NAMALWA (cell line): ENCODE measurements at places on chromosomes 2 and 18.

GRCh38 chr2:221562226-221562625 lies 9.9 kb downstream of the EPHA4 start:
- DNase-seq = no peak

DNA sequence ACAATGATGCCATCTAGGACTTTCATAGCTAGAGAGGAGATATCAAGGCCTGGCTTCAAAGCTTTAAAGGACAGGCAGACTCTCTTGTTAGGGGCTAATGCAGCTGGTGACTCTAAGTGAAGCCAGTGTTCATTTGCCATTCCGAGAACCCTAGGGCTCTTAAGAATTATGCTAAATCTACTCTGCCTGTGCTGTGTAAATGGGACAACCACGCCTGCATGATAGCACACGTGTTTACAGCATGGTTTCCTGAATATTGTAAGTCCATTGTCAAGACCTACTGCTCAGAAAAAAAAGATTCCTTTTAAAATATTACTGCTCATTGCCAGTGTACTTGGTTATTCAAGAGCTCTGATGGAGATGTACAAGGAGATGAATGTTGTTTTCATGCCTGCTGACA lies 188.4 kb downstream of the SEPTIN10 start:
- DNase-seq = no peak

- DNase-seq = no peak
Measured at GRCh38 chr2:80185091-80185490, 119.5 kb downstream of the LRRTM1 start.

DNA sequence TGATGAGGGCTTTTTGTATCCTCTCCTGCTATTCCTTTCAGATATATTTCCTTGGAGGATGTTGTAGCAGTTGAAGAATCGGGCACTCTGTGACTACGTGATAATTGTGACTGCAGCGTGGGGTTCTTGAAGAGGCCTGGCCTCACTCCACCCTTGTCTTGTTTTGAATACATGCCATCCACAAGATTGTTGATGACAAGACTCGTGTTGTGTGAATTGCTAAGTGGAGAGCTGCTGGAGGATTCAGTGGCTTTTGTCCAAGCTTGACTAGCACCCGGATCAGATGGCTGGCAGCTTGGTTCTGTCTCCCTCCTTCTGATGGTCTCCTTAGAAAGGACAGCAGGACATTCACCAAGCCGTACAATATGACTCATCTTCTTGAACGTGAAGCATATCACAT lies 146.9 kb downstream of the DAW1 start:
- no peak for DNase-seq

DNA sequence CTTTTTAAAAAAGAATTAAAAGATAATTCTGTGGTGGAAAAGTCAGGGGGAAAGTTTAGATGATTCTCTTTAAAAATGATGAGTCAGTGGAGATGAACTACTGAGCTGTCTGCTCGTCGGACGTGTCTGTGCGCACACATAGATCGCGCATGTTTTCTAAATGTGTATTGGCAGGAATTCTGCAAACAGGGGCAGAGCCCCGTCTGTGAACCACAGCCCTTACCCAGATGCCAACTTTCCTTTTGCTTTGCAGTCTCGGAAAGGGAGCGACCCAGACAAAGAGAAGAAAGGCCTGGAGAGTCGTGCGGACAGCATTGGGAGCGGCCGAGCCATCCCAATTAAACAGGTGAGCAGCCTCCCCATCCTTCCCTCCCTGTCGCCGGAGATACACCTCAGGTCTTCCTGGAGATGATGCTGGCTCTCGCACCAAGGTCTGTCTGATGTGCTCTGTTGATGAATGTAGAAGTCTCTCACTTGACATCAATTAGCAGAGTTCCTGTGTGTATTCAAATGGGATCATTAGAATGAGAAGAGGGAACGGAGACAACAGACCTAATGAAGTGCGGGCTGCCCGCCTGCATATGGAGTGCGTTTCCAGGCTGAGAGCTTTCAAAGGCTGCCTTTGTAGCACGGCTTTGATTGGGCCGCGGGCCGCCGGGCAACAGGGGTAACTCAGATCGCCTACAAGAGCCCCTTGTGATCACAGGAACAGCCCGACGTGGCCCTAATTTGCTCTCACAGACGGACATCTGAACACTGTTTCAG lies 313.3 kb downstream of the AGAP1 start:
- no peak for DNase-seq

DNA sequence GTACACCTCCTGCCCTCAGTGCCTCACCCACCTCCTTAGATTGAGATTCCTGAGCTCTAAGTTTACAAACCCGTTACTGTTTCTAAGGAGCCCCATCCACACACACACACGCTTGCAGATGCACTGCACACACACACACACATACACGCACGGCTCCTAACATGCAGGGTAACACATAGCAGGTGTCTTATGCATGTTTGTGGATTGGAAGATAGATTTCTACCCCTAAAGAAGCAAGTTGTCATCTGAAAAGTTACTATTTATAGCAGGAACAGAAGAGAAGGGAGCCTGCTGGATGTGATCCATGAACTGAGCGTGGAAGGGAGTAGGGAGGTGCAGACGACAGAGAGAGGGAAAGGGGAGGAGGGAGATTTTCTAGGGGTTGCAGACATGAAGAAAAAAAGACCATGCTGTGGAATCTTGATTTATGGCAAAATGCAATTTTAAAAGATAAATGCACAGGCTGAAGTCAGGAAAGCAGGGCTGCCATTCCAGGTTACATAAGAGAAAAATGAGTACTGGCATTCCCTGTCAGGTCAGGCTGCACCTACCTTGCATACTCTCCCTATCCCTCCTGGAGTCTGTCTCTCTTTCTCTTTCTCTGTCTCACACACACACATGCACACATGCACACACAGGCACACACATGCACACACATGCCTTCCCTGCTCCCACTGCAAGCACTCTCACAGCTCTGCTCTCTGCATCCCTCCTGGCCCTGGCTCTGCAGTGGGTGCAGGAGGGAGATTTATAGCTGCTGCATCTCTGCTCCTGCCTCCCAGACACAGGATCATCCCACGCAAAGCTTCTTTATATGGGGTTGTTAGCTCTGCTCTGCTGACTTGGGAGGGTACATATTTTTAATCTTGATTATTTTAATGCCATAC lies 192.6 kb upstream of the MYT1L start:
- no peak for DNase-seq

DNA sequence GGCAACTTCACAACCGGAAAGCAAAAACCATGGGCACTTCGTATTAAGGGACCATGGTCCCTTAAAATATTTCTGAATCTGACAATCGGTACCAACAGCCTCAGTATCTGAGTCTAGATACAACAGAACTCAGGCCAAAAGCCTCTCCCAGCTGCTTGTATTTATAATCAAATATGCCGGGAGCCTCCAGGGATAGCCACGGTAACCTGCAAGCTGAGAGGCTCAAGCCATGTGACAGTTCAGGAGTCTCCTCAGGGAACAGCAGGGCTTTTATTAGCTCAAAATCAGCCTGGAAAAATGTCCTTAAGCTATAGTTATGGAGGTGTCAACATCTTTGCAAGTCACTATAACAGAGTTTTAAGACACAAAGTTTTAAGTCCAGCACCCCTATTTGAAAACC lies 352.8 kb upstream of the GYPC start:
- no peak for DNase-seq

DNA sequence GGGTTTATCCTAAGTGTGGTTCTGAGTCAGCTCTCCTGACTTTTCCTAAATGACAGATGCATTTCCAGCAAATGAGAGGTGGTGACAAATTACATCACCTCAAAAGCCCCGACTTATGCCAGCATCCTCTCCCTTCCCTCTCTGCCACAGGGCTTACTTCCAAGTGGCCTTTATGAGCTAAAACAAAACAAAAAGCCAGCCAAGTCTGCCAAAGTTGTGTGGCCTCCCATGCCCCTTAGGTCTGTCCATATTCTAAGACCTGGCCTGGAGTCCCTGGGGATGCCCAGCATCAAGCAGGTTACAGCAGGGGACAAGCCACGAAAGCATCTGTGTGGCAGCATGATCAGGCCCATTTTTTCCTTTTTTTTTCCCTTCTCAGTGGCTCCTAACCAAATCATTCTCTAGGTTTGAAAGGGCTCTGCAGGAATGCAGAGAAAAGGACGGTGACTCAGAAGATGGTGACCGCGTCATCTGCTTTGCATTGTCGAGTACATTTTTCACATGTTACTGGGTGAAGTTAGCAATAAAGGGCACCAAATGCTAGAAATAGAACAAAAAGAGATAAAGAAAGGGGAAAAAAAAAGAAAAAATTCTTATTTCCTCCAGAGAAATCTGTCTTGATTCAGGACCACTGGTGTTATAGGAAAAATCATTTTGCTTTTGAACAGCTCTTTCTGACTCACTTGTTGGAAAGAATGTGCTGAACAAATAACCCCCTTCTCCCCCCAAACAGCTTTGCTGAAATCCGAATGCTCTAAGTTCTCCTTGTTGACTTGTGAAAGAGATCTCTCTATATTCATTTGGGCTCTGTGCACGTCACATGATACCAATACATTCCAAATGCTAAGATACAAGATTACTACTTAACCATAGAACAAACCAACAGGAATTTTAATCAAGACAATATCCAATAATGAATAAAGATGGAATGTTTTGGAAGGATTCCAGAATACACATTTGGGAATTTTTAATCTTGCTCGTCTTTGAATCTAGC lies 178.7 kb downstream of the EN1 start:
- DNase-seq = no peak

DNA sequence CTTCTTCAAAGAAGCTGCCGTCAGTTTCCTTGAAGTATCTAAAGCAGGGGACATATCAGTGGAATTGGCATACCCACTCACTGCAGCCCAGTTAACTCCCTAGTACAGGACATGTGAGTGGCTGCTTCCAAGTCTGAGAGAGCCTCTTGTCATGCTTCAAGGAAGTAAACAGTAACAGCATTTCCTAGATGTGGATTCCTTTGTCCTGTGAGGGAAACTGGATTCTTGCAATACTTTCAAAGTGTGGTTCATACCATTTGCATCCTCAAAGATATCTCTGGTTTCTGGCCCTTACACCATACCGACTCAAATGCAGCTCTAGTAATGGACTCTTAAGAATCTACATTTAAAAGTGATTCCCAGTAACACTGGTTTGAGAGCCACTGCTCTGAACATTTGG lies 87.2 kb downstream of the ESCO1 start:
- no peak for DNase-seq

- no peak for DNase-seq
Measured at GRCh38 chr18:32278177-32278799, 88.4 kb downstream of the MEP1B start.

DNA sequence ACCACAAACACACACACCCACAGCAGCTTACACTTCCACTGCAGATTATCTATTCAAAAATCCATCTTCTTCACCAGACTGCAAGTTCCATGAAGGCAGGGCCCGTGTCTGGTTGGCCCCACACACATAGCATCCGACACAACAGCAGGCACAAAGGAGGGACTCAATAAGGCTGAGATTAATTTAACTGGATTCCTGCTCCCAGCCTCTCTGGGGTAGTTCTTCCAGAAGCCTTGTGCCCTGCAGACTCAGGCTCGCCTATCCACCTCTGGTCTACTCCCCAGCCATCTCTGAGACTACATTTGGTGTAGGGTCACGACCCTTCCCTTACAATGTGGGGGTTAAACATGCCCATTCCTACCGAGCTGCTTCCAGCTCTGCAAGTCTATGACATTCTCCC lies 57.7 kb downstream of the TRABD2A start:
- DNase-seq = no peak

DNA sequence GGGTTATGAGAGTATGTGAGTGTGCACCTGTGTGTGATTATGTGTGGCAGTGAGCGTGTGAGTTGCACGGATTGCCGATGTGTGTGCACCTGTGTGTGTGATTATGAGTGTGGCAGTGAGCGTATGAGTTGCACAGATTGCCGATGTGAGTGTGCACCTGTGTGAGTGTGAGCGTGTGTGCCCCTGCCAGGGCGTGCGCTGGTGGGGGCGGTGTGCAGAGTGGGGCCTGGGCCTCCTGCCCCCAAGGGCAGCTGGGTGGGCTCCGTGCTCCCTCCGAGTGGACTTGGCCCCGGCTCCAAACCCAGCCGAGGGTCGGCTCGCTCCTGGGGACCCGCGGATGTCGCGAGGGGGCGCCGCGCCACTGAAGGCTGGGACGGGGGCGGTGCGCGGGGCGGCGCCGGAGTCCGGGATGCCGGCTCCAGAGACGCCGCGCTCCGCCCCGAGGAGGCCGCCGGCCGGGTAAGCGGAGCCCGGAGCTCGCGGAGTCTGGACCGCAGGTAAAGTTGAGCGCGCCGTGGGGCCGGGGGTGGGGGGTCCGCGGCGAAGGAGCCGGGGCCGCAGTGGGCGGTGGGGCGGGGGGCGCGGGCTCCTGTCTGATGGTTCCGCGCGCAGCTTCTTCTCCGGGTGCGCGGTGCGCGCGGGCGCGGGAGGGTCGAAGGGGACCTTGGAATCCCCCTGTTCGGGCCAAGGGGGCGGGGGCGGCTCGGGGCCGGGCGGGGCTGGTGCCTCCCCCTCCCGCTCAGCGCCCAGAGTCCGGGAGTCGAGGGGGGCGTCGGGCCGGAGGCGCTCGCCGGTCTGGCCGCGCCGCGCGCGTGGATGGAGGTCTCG lies at the start of gene KCNG2:
Gene KCNG2 (plus strand): TSS at position 421 of the 828 bp plus-strand sequence. CDS start 65,730 bp downstream, outside the sequence.
- DNase-seq = no peak

DNA sequence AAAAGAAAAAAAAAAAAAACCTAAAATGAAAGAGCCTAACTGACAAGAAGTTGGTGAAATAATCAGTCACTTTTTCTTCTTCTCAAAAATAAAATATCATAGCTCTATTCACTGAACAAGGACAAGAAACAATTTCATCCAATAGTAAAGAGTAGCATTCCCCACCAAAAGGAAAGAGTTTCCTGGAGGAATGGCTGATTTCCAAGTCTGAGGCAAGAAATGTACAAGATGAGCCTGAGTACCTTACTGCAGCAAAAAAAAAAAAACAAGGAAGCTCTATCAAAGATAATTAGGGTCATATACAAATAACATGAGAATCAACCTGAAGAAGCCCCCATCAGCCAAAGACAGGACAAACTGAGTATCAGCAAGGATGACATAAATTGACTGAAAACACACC lies 11.5 kb downstream of the ROCK1 start:
- peak; percentile 25 for DNase-seq

DNA sequence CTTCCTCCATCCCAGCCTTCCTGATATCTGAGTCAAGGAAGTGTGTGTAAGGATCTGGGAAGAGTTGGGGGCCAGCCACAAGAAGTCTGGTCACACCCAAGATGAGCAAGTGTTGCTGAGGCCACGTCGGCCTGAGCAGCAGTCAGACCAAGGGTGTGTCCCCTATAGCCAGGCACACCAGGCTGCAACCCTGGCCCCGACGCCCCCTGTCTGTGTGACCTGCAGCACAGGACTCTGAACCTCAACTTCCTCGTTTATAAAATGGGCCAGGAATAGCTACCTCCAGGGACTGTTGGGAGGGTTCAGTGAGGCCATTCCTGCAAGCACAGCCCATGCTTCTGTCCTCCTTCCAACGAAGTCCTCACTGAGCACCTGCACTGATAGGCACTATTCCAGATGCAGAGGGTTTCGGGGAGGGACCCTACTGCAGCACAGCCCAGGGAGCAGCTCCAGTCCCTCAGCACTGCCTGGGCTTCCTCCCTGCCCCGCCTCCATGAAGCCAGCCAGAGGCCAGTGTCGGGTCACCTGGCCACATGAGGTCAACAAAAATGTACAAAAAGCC lies 13.3 kb downstream of the LIMS2 start:
- no peak for DNase-seq

- no peak for DNase-seq
Measured at GRCh38 chr2:42327125-42327524, 33.9 kb downstream of the COX7A2L start.
